ENCODE measurements at places on chromosomes 1 and 21. TPM values are rescaled to one million over a fixed set of nuclear protein-coding genes. Genes with fewer than 3 reads are reported as not detected.

CD5L gene
- total RNA-seq: not detected

AGT gene
- 38.6 TPM for total RNA-seq

SERPINC1 gene
- 0.98 TPM for total RNA-seq

LIN9 gene
- 11.0 TPM for total RNA-seq

NTRK1 gene
- total RNA-seq: not detected

IL24 gene
- not detected for total RNA-seq

DNA sequence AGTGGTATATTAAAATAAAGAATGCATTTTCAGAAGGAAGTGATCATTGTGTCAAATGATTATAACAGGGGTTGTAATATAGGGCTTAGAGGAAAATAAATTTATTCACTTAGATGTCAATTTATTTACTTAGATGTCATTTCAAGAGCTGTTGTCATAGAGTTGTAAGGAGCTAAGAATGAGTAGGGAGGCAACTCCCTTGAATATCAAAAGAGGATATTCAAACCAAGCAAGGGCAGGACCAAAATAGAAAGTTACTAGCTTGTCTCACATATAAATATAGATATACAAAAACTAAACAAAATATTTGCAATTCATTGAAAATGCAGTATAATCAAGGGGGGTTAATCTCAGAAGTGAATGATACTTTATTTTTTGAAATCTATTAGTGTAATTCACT is 16.0 kb upstream of the RASAL2 start:
- H3K4me3 ChIP-seq: no peak overlapping the region
- H3K27ac ChIP-seq: no peak overlapping the region
- H3K36me3 ChIP-seq: no peaks in the 10 kb centered on the region
- H3K4me1 ChIP-seq: no peaks in the 10 kb centered on the region

DNA sequence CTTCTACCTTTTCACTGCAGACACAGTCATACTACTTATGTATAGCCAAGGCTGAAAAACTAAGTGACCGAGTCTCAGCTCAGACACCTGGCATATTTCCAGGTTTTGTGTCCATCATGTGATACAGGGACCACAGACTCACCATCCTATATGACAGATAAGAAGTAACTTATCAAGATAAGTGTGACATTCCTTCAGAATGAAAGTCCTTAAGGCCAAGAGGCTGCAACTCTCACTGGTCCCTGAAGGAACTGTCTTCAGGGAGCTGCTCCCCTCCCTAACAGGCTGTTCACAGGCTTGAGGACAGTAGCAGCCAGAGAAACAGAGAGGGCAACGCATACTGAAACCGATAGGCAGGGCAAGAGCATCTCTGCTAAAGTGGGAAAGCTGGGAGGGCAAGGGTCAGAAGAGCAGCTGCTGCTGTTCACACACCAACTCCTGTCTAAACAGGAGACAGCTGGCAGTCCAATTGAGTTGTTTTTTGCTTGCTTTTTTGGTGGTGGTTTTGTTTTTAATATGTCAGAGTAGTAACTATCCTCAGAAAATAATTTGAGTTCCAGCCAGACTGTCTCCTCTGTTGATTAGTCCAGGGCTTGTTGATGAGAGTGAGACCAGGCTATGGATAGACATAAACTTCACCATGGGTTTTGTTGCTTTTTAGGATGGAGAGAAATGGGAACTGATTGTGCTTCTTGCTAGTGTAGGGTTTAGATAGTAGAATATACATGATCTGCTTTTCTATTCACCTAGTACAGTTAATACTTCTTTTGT is 67.7 kb downstream of the MACF1 start:
- H3K4me3 ChIP-seq: no peak overlapping the region
- H3K4me1 ChIP-seq: peaks cover 85% of the 10 kb centered on the region
- no peaks in the 10 kb centered on the region for H3K27me3 ChIP-seq
- DNase-seq: peak; percentile 29
- H3K36me3 ChIP-seq: no peaks in the 10 kb centered on the region

DNA sequence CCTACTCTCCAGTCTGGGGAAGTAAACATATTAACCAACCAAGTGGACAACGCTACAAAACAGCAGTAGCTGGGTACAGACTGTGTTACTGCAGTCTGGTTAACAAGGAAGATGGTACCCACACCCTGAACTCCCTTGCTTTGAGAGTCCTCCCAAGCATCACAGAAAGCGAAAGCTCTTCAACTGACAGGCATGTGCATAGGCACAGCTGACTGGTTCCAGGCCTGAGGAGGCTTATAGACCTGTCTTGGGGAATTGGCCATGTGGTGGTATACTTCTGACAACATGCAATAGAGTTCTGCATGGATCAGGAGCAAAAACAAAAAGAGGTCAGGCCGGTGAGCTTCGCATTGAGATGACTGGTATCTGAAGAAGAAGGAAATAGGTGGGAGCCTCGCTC is 17.4 kb downstream of the LMX1A start:
- H3K27ac ChIP-seq: no peak overlapping the region
- H3K36me3 ChIP-seq: no peaks in the 10 kb centered on the region
- no peaks in the 10 kb centered on the region for H3K27me3 ChIP-seq
- H3K4me3 ChIP-seq: no peak overlapping the region
- H3K4me1 ChIP-seq: no peaks in the 10 kb centered on the region
- no peak for DNase-seq

GRCh38 chr1:248831842-248832241 is 6.1 kb upstream of the SH3BP5L start:
- H3K36me3 ChIP-seq: no peaks in the 10 kb centered on the region

GRCh38 chr1:53409695-53410094 is 49.5 kb upstream of the DMRTB1 start:
- H3K27ac ChIP-seq: no peak overlapping the region
- no peak for DNase-seq
- no peaks in the 10 kb centered on the region for H3K27me3 ChIP-seq
- no peak overlapping the region for H3K4me3 ChIP-seq
- H3K4me1 ChIP-seq: no peaks in the 10 kb centered on the region
- no peaks in the 10 kb centered on the region for H3K36me3 ChIP-seq

GRCh38 chr1:101918277-101918676 is 78.4 kb downstream of the OLFM3 start:
- no peak overlapping the region for H3K27ac ChIP-seq
- H3K4me1 ChIP-seq: no peaks in the 10 kb centered on the region
- no peak for DNase-seq
- H3K27me3 ChIP-seq: no peaks in the 10 kb centered on the region
- no peaks in the 10 kb centered on the region for H3K36me3 ChIP-seq
- H3K4me3 ChIP-seq: no peak overlapping the region

GRCh38 chr1:54645806-54646676 is 4.5 kb downstream of the MROH7 start:
- no peak overlapping the region for H3K4me3 ChIP-seq
- H3K36me3 ChIP-seq: no peaks in the 10 kb centered on the region
- no peak for DNase-seq
- H3K4me1 ChIP-seq: peaks cover 37% of the 10 kb centered on the region
- no peaks in the 10 kb centered on the region for H3K27me3 ChIP-seq
- H3K27ac ChIP-seq: no peak overlapping the region

GRCh38 chr1:155833665-155834295 is 23.2 kb downstream of the GON4L start:
- no peak overlapping the region for H3K4me3 ChIP-seq
- no peaks in the 10 kb centered on the region for H3K27me3 ChIP-seq
- no peak overlapping the region for H3K27ac ChIP-seq
- H3K4me1 ChIP-seq: no peaks in the 10 kb centered on the region

GRCh38 chr1:84899969-84900368 is 7.0 kb upstream of the LPAR3 start:
- no peak overlapping the region for H3K4me3 ChIP-seq
- H3K36me3 ChIP-seq: no peaks in the 10 kb centered on the region
- no peak overlapping the region for H3K27ac ChIP-seq
- H3K27me3 ChIP-seq: no peaks in the 10 kb centered on the region
- H3K4me1 ChIP-seq: no peaks in the 10 kb centered on the region

- no peaks in the 10 kb centered on the region for H3K27me3 ChIP-seq
- no peaks in the 10 kb centered on the region for H3K36me3 ChIP-seq
- no peak overlapping the region for H3K4me3 ChIP-seq
- H3K4me1 ChIP-seq: no peaks in the 10 kb centered on the region
These were observed 45.7 kb downstream of the SLC37A1 start for GRCh38 chr21:42559326-42559725.

GRCh38 chr1:40887012-40887378 is 24.8 kb upstream of the CITED4 start:
- no peak for DNase-seq
- no peak overlapping the region for H3K4me3 ChIP-seq
- H3K4me1 ChIP-seq: no peaks in the 10 kb centered on the region

- no peak overlapping the region for H3K4me3 ChIP-seq
- no peaks in the 10 kb centered on the region for H3K36me3 ChIP-seq
- H3K4me1 ChIP-seq: no peaks in the 10 kb centered on the region
These were observed 156.7 kb downstream of the BRINP3 start for GRCh38 chr1:190320952-190321351.

DNA sequence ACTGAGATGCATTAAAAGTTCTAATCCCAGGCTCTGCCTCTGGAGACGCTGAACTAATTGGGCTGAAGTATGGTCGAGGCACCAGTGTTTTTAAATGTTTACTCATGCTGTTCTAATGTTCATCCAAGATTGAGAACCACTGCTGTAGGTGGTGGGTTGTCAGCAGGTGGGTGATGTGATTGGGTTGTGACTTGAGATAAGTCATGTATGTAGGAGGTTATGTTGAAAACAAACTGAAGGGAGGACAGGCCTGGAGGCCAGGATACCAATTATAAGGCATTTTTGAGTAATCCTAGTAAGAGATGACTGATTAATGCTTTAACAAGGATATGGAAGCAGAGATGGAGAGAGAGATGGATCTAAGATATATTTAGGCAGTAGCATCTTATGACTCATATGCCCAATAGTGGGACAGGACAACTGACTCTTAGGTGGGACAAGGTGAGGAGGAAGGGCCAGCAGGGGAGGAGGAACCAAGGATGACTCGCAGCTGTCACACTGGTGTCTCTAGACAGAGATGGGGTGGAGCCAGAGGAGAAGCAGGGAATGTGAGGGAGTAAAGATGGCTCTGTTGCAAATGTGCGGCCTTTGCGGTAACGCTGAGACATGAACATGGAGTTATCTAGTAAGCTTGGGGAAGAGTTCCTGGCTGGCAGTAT is 29.3 kb downstream of the RAB4A start:
- peaks cover 10% of the 10 kb centered on the region for H3K36me3 ChIP-seq
- peaks cover 49% of the 10 kb centered on the region for H3K4me1 ChIP-seq
- DNase-seq: no peak

DNA sequence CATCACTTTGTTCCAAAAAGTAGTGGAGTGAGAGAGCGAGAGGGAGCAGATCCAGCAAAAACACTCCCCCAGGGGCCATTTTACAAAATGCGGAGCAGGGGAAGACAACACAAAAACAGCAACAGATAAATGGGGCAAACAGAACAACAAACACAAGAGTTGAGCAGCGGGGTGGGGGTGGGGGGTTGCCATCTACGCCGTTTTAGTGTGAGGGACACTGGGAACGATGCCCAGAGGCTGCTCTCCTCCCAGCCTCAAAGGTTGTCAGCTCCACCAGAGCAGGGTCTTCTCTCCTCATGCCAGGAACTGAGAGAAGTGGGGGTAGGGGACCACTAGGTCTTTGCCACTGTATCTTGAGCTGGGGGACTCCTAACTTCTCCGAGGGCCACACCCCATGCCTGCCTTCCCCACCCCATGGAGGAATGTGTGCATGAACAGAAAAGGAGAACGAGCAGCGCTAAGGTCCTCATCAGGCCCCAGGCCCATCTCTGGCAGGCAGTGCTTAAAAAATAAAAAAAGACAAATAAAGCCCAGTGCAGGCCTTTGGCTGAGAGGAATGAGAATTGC is 1.3 kb upstream of the PBXIP1 start:
- peaks cover 3% of the 10 kb centered on the region for H3K36me3 ChIP-seq
- H3K27ac ChIP-seq: peak overlapping the region; percentile 79
- no peak for DNase-seq
- no peak overlapping the region for H3K4me3 ChIP-seq

- H3K36me3 ChIP-seq: no peaks in the 10 kb centered on the region
- no peak overlapping the region for H3K27ac ChIP-seq
- no peaks in the 10 kb centered on the region for H3K4me1 ChIP-seq
- DNase-seq: no peak
- no peak overlapping the region for H3K4me3 ChIP-seq
These were observed 8.3 kb upstream of the FAM177B start for GRCh38 chr1:222728746-222729145.

DNA sequence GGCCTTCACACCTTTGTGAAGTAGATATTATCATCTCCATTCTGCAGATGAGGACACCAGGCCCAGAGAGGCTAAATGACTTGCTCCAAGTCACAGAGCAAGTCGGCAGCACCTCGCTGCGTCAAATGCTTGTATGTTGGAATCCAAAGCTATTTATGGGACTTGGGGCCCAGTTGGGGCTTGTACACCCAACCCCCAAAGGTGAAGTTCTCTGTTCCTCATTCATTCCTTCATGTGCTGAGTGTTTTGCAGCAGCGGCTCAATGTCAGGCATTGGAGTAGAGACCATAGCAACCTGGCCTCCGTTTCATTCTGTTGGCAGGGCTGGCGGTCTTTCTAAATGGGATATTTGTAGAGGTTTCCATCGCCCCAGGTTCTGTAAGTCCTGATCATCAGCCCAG is 113.4 kb upstream of the SLC25A33 start:
- no peaks in the 10 kb centered on the region for H3K27me3 ChIP-seq
- no peaks in the 10 kb centered on the region for H3K36me3 ChIP-seq
- H3K4me3 ChIP-seq: no peak overlapping the region
- DNase-seq: no peak
- H3K27ac ChIP-seq: no peak overlapping the region

DNA sequence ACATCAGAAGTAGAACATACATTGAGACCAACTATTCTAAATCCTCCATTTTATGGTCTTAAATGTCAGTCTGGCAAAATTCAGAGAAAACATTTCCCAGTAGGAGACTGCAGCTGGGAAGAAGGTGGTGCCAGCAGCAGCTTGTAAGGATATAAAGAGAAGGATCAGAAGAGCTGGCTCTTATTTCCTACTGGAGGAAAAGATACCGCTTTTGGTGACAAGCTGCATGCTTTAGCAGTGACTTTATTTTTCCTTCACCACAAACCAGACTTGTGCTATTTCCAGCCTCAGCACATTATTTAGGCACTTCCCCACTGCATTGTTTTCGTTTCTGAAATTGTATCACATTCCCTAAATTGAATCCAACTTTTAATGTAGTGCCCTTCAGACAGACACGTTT is 28.4 kb downstream of the RNF11 start:
- DNase-seq: no peak
- H3K27ac ChIP-seq: no peak overlapping the region
- no peaks in the 10 kb centered on the region for H3K36me3 ChIP-seq
- H3K4me1 ChIP-seq: no peaks in the 10 kb centered on the region
- no peak overlapping the region for H3K4me3 ChIP-seq
- H3K27me3 ChIP-seq: no peaks in the 10 kb centered on the region

DNA sequence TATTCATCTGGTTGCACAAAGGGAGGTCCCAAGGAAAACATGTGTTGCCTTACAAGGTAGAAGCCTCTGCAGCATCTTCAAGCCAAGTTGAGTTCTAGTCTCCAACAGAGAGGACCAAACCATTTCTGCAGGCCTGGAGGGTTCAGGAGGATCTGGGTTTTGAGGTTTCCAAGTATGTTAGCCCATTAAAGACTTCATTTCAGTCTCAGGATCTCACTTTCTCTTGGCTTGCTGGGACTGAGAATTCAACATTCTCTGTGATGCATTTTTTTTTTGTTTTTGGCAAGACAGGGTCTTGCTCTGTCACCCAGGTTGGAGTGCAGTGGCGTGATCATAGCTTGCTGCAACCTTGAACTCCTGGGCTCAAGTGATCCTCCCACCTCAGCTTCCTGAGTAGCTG is 8.8 kb upstream of the MYOCOS start:
- H3K27ac ChIP-seq: no peak overlapping the region
- DNase-seq: no peak
- H3K27me3 ChIP-seq: no peaks in the 10 kb centered on the region
- no peaks in the 10 kb centered on the region for H3K4me1 ChIP-seq
- no peak overlapping the region for H3K4me3 ChIP-seq
- H3K36me3 ChIP-seq: no peaks in the 10 kb centered on the region

Data from Caco-2 (cell line).